Amniotic stem cell (primary cell): ENCODE measurements at places on chromosomes 5 and 9.
A peak's percentile ranks its signal among the peaks of the same experiment; 100 is the strongest.

- peak; percentile 32 for DNase-seq
These were observed 311.6 kb upstream of the PRR16 start for GRCh38 chr5:120152472-120152871.

DNA sequence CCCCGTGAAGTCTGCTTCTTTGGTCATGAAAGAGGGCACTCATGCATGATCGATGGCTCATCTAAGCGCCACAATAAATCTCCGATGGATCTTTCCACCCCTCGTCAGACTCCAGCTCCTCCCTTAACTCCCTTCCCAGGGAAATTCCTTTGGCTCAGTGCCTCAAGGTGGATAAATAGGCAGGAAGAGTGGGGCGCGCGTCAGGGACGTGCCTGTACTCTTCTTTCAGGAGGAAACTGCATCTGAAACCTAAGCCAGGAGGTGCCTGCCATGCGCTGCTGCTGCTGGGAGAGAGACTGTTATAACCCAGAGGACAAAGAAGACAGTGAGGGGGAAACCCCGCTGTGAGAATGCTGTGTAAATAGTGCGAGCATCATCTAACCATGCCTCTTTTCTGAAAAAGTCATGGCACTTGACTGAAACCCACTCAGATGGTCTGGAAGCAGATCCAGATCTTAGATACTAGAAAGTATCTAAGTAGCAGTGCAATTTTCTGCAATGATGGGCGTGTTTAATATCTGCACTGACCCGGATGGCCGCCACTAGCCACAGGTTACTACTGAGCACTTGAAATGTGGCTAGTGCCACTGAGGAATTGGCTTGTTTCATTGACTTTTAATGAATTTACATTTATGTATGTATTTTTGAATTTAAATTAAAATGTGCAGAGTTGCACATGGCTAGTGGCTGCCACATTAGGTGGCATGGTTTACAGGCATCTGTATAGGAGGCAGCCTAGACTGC, 120.3 kb upstream of the BASP1 start:
- DNase-seq = no peak

DNA sequence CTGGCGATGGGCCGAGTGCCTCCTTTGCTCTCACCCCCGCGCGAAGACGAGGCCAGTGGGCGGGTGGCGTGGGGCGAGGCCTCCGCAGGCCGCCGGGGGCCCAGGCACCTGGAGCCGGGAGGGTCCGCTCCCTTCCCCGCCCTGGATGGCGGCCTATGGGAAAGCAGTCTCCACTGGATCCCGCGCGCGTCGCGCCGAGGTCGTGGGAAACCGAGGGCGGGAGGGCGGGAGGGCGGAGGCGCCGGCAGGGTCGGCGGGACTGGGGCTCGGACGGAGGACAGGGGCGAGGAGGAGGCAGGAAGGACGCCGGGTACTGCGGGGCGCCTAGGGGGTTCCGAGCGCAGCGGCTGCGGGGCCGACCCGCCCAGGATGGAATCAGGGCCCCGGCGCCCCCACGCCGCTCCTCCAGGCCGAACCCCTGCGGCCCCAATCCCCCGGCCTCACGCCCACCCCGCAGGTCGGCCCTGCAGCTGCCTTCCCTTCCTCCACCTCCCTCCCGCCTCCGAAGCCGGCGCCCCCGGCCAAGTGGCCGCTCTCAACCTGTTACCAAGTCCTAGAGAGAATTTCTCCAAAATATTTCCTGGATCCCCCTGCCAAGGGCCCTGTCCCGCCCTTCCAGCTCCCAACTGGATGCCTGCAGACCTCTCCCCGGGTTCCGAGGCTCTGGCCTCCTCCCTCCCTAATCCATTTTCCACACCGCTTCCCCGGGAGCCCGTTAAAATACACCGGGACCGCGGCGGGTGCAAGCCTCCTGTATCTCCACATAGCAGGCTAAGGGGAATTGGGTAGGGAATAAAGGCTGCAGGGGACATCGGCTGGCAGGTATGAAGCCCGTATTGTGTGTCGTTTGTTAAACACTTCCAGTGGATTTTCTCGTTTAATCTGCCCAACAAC, 146.3 kb downstream of the ERCC6L2 start:
- DNase-seq = no peak

- no peak for DNase-seq
These were observed 336.1 kb downstream of the GLIS3 start for GRCh38 chr9:3963643-3964369.

DNA sequence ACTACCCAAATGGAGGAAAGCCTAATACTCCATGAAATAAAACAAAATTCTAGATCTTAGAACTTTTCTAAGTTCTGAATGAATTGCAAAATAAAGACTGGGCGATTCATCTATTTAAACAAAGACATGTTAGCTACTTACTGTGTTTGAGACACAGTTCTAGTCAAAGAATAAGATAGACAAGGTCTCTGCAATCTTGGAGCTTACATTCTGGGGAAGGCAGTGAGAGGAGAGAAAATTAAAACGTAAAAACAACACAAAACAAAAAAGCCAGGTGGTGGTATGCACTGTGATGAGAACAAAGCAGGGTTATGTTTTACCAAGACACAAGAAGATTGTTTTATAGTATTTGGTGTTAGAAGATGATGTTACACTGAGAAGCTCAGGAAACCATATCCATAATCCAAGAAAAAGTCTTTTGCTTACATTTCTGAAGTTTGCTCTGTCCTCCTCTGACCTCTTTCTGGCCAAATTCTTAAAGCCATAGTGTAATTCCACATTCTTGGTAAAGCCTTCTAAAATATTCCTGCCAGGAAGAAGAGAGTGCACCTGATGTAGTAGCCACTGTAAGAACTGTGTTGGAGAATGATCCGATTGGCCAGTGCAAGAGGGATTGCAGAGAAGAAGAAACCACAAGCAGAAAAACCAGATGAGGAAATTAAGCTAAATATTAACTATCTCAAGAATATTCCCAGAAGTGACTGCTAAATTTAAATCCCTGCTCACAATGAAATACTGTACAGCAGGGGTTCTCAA, 218.4 kb downstream of the PCSK1 start:
- DNase-seq = no peak

DNA sequence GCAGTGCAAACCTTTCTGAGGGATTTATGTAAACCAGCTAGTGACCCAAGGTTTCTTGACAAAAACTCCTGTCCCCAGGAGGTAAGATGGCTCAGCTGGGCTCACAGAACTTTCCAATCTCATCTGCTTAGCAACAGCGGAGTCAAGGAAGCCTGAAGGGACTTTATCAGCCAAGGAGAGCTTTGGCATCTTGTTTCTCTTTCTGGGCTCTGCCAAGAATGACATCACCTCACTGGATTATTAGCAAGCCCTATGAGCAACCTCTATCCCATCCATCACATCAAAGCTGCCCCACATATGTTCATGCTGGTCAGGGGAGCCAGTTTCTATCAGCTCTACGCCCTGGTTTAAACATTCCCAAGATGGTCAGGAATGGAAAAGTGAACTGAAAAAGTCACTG, 461.3 kb downstream of the ENC1 start:
- DNase-seq = no peak

GRCh38 chr9:121744687-121745395, 93.4 kb downstream of the DAB2IP start:
- no peak for DNase-seq

- DNase-seq = no peak
These were observed 269.4 kb downstream of the CWC27 start for GRCh38 chr5:65037831-65038815.

GRCh38 chr9:90926936-90927335, 125.3 kb downstream of the SYK start:
- DNase-seq = no peak

DNA sequence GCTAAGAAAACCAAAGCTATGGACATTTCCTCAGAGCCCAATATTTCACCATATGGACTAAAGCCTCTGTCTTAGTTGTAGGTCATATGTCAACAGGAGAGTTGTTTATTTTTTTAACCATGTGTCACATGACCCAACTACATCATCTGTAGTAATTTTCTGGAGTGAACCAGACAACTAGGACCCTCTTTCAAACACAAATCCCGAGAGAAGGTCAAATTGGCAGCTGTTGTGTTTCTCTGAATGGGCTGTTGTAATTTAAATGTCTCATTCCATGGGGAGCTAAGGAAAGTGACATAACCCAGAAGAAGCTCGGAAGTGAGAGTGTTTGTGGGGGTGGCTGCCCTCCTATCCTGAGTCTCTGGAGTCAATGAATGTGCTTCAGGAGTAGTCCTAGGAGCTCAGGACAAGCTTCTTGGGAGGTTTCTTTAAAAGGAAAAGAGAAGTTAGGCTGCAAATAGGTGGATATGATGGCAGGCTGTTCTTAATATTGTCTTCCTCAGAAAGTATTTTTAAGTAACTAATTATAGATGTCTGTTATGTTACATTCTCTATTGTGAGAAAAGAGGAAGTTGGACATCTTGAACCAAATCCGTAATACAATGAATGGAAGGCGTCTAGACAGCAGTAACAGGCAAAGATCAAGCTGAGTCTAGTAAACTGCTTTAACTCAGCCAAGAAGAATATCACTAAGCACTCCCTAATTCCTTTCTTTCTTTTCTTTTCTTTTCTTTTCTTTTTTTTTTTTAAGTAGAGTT, 50.1 kb downstream of the TMEM167A start:
- no peak for DNase-seq

DNA sequence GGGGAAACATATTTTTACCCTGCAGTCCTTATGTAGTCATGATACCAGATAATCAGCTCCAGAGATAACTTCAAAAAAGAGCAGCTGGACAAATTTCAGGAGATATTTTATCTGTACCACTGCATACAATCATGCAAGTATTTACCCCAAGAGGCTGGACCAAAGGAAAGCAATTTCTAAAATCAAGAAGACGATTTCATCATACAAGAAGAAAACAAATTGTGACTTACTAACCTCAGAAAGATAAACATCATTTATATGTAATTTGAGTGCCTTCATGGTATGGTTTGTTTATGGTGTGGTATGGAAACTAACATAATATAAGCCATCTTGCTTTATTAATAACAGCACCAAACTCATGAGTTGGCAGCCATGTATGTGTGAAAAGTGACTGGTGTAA, 603.6 kb downstream of the PSAT1 start:
- DNase-seq = no peak

- no peak for DNase-seq
These were observed 396.6 kb downstream of the TLR4 start for GRCh38 chr9:118100529-118101419.

GRCh38 chr5:77558266-77558665, 66.2 kb upstream of the WDR41 start:
- no peak for DNase-seq

DNA sequence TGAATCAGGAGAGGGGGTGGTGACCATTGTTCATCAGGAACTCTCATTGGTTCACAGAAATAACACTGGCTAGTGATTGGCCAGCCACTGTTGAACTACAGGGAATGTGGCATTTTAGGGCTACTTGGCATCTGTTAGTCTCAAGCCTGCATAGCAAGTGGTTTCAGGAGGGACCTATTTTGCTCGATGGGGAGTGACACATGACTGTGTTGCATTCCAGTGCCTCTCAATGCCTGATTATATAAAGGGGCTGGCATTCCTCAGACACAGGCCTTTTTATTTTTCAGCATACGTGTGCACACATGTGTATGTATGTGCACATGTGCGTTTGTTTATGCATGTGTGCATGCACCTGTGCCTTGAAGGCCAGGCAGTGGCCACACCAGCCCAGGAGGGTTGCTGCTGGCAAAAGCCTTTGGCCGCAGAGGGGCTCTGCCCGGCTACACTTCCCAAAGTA, 23.2 kb downstream of the FGD3 start:
- no peak for DNase-seq

GRCh38 chr9:94287877-94288513, 28.9 kb downstream of the ZNF169 start:
- DNase-seq = no peak

DNA sequence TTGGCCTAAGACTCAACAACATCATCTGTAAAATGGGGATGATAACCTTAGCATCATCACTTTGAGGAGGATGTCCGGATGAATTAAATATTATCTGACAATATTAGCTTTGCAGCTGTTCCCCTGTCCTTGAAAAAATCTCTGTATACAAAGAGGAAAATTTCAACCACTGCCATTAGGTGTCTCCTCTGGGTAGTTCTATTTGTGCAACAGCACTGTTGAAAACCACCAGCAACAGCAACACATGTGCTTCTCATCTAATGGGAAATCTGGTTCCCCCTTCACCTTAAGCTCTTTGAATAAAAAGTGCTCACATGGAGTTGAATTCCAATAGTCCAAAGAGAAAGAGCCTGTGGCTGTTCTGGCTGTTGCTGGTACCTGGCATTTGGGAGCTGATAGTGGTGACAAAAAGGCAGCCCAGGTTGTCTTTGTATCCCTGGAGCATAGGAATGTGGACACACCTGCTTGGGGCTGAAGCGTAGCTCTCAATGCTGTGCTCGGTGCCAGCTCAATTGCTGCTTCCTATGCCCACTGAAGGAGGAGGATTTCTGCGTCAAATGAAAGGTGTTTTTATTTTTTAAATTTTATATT, 322.1 kb upstream of the MSX2 start:
- DNase-seq = no peak

DNA sequence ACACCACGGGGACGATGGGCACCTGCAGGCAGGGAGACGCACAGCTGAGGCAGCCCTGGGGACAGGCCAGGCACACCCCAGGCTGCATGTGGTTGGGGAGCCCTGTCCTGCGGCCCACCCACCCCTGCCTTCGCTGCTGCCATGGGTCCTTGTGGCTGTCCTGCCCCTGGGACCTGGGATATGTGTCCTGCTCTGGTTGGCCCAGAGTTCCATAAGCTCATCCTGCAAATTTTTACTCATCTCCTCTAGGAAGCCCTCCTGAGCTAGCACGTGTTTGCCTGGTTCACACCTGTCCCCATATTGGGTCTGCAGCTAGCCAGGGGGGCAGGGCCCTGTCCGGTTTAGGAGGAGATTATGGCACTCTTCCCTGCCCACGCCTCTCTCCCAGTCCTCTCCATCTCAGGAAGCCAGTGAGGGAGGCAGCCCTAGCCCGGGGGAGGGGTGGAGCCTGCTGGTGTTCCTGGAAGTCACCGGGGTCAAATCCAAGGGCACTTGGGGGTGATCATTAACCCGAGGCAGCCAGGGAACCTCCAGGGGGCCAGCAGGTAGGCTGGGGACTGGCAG, 12.2 kb downstream of the EGFL7 start:
- no peak for DNase-seq

GRCh38 chr9:130448035-130448624, 3.4 kb downstream of the ASS1 start:
- DNase-seq = no peak

DNA sequence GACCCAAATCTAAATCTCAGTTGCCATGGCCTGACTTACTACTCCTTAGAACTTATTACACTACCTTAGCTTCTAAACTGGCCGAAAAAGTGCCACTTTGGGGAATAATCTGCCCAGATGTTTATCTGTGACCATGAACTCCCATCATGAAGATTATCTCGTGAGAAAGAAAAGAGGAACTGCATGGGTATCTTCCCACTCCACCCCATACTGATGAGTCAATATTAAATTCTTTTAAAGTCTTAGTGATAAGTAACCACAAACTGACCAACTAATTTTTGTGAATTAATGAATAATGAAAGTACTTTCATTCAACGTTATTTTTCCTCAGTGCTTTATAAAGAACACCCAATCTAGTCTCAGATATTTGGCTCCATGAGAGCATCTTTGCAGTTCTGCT, 493.5 kb downstream of the EBF1 start:
- DNase-seq = no peak

DNA sequence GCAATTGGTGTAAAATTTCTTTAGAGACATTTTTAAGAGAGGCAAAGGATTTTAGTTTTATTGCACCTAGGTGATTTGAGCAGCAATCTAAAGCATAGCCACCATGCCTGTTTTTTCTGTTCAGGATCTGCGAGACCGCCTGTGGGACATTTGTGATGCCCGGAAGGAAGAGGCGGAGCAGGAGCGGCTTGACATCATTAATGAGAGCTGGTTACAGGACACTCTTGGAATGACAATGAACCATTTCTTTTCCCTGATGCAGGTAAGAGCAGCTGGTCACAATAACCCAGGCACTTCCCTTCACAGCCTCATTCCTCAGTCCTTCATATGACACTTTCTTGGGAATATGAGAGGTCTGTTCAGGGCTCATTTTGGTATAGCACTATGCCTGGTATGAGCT, 103.2 kb upstream of the IL7R start:
- DNase-seq = no peak
